H9 (cell line): ENCODE measurements at places on chromosomes 5 and 9. TPM values are rescaled to one million over a fixed set of nuclear protein-coding genes. Genes with fewer than 3 reads are reported as not detected.

GRCh38 chr5:12099296-12099695, 195.1 kb upstream of the CTNND2 start:
- no peaks in the 10 kb centered on the region for H3K36me3 ChIP-seq
- no peaks in the 10 kb centered on the region for H3K4me1 ChIP-seq
- H3K27ac ChIP-seq, result no peak overlapping the region
- H3K4me3 ChIP-seq, result no peak overlapping the region
- DNase-seq, result no peak

- no peaks in the 10 kb centered on the region for H3K27me3 ChIP-seq
- H3K27ac ChIP-seq, result no peak overlapping the region
- DNase-seq, result no peak
- peaks cover 1% of the 10 kb centered on the region; the same call in 2 of the 3 replicates for H3K36me3 ChIP-seq
- H3K4me3 ChIP-seq, result no peak overlapping the region
Observed at GRCh38 chr5:116292321-116292720, 207.5 kb downstream of the COMMD10 start.

DNA sequence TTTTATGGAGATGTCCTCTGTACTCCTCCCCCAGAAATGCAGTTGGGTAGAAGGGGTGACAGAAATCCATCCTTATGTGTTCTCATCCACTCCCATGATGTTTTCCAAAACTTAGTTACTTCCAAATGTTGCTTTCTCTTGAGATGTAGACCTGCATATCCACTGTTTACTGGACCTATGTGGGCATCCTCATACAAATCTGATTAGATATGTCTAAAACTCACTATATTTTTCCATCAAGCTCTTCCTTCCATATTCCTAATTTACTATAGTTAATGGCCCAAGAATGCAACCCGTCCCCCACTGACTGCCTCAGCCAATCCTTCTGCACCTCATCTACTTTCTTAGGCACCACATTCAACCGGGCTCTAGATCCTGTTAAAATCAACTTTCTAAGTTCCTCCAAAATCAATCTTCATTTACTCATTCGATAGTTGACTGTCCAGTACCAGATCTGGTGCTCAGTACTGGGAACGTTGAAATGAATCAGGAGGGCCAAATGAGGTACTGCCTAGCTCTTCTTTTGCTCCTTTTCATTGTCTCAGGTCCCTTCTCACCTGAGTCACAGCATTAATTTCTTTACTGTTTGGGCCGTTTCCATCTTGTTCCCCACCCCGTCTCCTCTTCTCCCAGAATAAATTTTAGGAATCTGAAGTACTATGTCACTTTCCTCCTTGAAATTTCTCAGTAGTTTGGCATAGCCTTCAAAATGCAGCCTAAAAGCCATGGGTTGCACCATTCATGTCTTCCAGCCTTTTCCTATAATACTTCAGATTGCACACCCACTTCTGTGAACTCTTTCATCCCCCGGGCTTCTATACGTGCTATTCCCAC, 7.9 kb downstream of the PLK2 start:
- no peak overlapping the region for H3K27ac ChIP-seq
- no peak overlapping the region for H3K4me3 ChIP-seq
- H3K4me1 ChIP-seq, result no peaks in the 10 kb centered on the region
- no peaks in the 10 kb centered on the region for H3K27me3 ChIP-seq
- no peak for DNase-seq

GRCh38 chr5:68409259-68409658, 193.7 kb downstream of the PIK3R1 start:
- H3K36me3 ChIP-seq, result no peaks in the 10 kb centered on the region; the same call in 2 of the 3 replicates
- no peaks in the 10 kb centered on the region for H3K27me3 ChIP-seq
- no peak for DNase-seq
- no peak overlapping the region for H3K4me3 ChIP-seq
- peaks cover 3% of the 10 kb centered on the region; the same call in 1 of the 2 replicates for H3K4me1 ChIP-seq
- no peak overlapping the region for H3K27ac ChIP-seq

DNA sequence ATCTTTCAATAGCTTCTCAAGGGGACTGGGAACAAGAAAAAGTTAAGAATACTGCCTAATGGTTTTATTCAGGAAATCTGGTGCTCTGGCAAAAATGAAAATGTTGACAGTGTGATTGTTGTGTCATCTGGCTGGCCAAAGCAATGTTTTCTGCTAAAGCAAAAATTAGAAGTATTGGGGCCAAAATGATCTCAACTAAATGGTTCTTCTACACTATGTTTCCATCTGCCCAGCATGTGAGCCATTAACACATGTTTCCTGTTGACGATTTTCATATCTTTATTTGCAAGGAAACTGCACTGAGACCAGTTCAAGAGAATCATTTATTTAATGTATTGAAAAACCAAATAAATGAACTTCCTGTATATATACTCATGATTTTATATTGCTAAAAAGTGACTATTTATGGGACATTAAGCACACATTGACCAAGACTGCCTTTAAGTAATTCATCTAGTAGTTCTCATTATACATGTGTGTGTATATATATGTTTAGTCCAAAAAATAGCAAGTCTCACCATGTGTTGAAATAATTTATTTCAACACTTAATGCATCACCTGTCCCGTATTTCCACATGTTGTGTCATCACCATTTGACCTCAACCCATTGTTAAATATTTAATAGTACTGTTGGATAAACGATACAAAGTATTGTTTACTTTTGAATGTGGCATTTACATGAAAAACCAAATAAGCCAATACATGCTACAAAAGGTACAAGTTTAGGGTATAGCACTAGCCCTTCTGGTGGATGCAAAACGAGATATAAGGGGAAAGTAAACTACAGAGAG, 7.5 kb upstream of the FST start:
- DNase-seq, result no peak
- no peak overlapping the region for H3K4me3 ChIP-seq
- H3K27ac ChIP-seq, result no peak overlapping the region
- H3K36me3 ChIP-seq, result no peaks in the 10 kb centered on the region
- H3K27me3 ChIP-seq, result no peaks in the 10 kb centered on the region

- H3K27me3 ChIP-seq, result no peaks in the 10 kb centered on the region
- peak; percentile 55 for DNase-seq
- H3K4me3 ChIP-seq, result peak overlapping the region; percentile 47; the same call in 2 of the 3 replicates
- peak overlapping the region; percentile 64 for H3K27ac ChIP-seq
- peaks cover 48% of the 10 kb centered on the region for H3K36me3 ChIP-seq
- H3K4me1 ChIP-seq, result peaks cover 17% of the 10 kb centered on the region; the same call in 1 of the 2 replicates
Observed at GRCh38 chr9:131436376-131436775, 42.5 kb downstream of the PRRC2B start.

ADAMTS2 gene
- total RNA-seq, result 5.4 and 5.9 TPM in 2 replicates

SLC25A48 gene
- total RNA-seq, result 0.46 and 0.66 TPM in 2 replicates

RUSC2 gene
- total RNA-seq, result 5.8 and 6.3 TPM in 2 replicates
